Hematopoietic multipotent progenitor cell (in vitro differentiated cells): ENCODE measurements at places on chromosomes 13 and 19.
A peak's percentile ranks its signal among the peaks of the same experiment; 100 is the strongest.

DNA sequence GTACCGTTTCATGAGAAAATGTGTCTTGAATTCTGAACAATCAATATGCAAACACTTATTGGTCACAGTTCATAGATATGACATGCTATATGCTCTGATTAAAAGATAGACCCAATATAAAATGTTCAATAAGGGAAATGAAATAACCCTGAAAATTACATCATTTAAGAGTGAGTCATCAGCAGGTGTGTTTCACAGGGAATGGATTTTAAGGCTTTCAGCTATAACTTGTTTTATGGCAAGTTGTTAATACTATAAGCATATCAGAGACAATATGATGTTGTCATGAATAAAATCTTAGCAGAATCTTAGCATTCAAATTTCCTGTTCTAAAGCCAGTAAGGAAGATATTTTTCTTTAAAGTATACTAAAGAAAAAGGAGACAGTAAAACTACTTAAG lies 483.4 kb upstream of the PCDH9 start:
- DNase-seq = no peak

DNA sequence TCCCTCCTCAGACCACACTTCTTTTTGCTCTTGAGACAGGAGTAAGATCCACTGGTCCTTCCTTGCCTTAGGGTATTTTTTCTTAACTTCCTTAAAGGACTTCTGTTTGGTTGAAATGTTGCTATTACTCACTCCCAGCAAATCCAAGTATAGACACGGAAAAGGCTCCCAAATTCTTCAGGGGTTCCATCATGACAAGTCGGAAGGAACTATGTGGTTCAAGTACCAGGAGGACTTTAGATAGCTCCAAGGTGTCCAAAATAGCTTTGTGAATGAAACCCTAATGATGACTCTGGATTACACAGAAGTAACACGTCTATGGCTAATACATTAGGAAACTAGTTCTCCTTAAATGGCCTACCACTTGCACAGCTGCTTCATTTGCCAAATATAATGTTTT lies 238.7 kb downstream of the KCTD12 start:
- no peak for DNase-seq

- DNase-seq = no peak
Measured at GRCh38 chr13:101453784-101454201, 1.3 kb downstream of the ITGBL1 start.

DNA sequence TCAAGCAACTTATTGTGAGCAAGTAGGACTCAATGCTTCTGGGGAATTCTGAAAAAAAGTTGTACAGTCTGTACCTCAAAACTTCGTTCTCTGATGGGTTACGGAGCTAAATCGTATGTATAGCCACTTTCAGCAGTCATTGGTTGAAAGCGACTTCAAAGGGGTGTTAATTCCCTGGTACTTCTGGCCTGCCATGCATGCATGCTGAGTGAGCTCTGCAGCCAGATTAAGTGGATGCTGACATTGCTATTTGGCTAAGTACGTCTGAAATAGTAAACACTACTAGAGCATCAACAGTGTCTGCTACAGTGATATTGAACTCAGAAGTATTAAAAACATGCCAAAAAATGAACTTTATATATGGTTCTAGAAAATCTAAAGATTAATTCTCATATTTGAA lies 1183.1 kb upstream of the PCDH20 start:
- DNase-seq = no peak

GRCh38 chr19:39968789-39969188 lies 2.2 kb upstream of the PSMC4 start:
- no peak for DNase-seq

GRCh38 chr19:16283210-16284061 lies 41.2 kb upstream of the KLF2 start:
- peak; percentile 83 for DNase-seq

DNA sequence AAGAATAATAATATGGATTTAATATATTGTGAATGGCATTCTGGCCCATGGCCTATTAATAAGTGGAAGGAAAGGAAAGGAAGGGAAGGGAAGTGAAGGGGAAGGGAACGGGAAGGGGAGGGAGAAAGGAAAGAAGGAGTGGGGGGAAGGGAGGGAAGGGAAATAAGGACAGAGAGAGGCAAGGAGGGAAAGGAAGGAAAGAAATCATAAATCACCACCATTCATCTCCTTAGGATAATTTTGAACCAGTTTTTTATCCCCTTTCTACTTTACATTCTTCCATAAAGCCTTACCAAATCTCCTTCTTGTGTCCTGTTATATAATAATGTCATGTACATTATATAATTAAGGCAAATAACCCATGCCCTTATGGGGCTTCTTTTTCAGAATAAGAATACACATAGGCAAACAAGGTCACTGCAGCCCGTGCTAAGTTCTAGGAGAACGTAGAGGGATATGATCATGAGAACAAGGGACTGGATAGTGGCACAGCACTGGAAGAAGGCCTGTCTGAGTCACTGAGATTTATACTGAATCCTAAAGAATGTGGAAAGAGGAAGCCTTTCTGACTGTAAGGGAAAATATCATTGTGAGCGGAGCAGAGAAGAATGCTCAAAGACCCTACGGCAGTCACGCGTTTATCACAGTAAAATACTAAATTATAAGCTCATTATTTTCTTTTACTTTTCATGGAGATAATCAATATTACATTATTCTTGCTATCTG lies 444.5 kb upstream of the GPC6 start:
- no peak for DNase-seq
